ENCODE measurements at places on chromosomes 5 and 9.

- DNase-seq: no peak
Measured at GRCh38 chr5:139051392-139051791, 146.8 kb downstream of the SIL1 start.

DNA sequence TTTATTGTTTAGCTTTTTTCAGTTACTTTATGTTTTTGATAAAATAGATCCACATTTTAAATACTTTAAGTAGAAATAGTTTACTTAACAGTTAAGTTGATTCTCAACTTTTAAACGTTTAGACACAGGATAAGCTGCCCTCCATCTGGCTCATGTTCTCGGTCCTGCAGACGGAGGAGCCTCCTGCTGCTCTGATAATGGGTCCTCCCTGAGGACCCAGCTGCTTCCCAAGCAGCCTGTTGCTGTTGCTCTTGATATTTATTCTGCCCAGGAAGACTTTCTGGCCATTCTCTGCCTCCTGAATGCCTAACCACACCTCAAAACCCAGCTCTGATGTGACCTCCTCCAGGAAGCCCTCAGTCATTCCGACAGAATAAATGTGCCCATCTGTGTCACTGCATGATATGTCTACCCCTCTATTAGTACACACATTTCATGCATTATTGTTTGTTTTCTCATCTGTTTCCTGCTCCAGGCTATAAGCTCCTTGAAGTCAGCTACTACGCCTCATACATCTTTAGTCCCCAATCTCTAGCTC is 267.2 kb upstream of the MSX2 start:
- DNase-seq: no peak

DNA sequence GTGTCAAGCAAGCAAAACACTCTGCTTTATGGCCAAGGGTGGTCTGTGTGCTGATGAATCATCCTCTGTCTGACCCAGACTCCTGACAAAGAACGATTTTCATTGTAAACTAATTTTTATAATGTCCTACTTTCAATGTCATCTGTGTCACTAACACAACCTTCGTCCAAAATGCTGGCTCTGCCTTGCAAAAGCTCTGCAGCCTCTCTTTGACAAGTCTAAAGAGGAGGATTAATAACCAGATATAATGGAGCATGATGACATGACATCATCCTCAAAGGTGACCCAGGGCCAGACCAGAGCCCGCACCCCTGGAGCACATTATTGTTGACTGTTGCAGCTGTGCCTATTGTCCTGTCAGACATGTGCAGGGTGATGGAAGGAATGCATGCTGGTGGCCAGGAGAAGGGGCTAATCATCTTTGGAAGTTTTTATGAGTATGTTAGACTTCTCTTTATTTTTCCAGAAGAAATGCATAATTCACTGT is 589.4 kb downstream of the NR2F1-AS1 start:
- DNase-seq: no peak

DNA sequence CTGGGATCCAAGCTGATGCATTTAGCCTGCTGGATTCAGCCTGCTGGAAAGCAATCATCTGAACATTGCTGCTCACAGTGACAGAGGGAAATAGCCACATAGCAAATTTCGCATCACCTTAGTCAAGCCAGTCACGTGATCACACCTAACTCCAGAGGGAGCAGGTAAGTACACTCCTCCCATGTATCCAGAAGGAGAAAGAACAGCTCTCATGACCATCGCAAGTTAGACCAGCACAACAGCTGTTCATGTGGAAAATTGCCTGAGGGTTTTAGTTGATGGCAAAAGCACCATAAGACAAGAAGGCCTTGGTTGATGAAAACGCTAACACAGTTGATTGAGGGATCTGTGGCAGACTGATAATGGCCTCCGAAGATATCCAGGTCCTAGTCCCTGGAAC is 34.2 kb upstream of the MYO10 start:
- no peak for DNase-seq

GRCh38 chr5:58462623-58463230 is 2.8 kb upstream of the PLK2 start:
- no peak for DNase-seq

DNA sequence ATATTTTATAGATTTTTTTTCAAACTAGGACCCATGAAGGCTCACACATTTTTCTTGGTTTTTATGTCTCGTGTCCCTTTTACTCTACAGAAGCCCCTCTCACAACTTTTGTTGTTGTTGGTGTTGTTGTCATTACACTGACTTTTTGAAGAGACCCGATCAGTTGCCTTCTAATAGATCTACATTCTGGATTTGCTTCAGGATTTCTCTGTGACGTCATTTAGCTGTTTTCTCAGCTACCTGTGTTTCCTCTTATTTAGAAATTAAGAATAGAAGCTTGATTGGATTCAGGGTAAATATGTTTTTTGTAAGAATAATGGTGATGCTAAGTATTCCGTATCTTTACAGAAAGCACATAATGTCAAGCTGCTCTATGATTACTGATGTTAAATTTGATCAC is 213.3 kb upstream of the ZNF462 start:
- no peak for DNase-seq

GRCh38 chr5:51194671-51195070 is 188.6 kb upstream of the ISL1 start:
- DNase-seq: no peak

- DNase-seq: no peak
Measured at GRCh38 chr9:93303806-93304573, 120.1 kb downstream of the WNK2 start.

DNA sequence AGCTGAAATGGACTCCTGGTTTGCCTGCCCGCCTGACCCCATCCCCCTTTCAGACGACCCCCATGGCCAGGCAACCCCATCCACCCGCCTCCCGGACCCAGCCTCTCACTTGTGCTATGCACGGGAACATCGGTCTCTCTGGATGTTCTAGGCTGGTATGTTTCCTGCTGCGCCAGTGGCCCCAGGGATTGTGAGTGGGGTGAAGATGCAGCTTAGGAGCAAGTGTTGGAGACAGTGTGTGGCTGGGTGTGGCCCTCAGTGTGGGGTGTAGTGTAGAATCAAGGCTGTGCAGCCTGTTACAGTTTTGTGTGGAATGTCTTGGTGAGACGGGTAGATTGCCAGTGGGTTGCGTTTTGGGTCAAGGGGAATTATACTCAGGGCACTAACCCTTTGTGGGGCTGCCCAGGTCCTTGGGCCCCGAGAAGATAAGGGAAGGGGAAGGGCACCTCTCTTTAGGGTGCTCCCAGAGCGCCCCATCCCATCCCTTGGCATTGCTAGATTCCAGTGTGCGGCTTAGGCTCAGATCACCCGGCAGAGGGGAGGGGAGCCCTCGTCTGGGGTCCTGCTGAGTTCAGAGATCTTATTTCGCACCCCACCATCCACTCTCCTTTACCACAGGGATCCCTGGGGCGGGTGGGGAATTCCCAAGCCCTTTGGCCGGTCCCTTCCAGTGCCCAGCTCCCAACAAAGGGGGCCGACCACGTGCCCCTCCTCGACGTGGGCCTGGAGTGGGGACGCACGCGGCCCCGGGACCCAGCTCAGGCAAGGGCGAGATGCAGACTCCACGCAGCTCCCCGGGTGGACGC is 4.6 kb downstream of the IER5L start:
- no peak for DNase-seq

DNA sequence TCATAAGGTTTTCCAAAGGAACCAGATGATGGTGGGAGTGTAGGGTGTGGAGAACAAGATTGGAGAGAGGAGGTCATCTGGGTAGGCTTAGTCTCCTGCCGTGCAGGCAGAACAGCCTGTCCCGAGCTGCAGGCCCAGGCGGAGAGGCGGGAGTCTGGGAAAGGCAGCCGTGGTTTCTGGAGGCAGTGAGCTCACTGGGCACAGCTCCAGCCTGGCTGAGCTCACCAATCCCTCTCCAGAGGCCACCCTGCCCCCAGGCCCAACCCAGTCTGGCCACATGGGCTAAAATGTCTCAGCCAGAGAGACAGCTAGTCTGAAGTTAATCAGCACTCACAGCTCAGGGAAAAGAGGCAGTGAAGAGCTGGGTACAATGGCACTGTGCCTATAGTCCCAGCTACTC is 12.3 kb downstream of the P4HA2 start:
- no peak for DNase-seq

GRCh38 chr5:69152731-69153130 is 14.2 kb upstream of the CCNB1 start:
- DNase-seq: no peak

GRCh38 chr5:171635561-171636245 is 149.9 kb upstream of the SMIM23 start:
- no peak for DNase-seq

DNA sequence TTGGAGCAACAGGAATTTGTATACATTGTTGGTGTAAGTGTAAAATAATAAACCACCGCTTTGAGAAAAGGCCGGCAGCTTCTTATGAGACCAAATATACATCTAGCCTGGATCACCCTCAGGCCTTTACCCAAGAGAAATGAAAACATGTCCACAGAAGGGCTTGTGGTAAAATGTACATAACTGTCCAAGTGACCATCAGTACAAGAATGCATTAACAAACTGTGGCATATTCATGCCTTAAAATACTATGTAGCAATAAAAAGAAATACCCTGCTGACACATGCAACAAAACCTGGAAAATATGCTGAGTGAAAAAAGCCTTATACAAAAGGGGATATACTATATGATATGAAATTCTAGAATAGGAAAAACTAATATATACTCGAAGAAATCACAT is 311.9 kb upstream of the TRPC7 start:
- DNase-seq: no peak

DNA sequence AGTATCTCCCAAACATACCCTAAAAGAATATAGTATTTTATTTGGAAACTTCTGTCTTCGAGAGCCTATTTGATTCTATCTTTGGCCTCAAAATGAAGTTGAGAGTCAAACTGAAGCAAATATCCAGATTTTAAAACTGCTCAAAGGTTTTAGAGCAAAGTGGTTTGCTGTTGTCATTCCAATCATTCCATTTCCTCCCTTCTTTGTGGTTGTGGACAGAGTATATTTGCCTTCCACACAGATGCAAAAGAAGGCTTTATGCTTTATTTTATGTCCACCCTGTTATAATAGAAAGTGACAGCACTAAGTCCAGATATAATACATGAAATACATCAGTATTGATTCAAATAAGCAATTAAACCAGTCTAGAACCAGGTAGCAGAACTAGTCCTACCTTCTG is 12.4 kb downstream of the GZMK start:
- no peak for DNase-seq

DNA sequence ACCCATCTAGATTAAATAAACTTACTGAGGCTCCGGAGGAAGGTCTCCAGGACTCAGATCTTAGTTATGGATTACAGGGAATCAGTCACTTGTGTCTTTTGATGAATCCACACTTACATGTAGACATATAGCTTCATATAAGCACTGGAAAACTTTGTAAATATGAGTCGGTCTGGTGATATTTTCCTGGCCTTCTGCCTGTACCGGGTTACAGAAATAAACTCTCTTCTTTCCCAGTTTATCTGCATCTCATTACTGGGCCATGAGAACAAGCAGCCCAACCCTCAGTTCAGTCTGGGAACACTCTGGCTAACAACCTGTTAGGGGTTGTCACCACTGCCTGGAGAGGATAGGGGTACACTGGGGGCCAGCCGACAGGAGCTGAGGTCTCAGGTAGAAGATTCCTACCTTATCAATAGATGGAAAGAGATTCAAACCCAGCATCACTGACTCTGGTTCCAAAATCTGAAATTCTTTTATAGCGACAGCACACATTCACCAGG is 59.1 kb downstream of the THBS4 start:
- no peak for DNase-seq

DNA sequence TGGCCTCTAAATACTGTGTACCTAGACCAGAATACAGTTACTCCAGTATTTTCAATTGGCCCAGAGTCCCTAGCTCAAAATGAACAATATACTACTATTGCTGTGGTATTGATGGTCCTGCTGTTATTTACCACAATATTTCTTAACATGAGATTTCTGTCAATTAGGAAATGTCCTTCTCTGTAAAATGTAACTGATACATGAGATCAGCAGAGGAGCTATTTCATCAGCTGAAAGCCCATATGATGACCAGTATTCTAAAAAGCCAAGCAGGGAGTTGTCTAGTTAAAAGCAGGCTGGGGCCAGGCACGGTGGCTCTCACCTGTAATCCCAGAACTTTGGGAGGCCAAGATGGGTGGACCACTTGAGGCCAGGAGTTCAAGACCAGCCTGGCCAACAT is 187.7 kb upstream of the PTGER4 start:
- DNase-seq: no peak

DNA sequence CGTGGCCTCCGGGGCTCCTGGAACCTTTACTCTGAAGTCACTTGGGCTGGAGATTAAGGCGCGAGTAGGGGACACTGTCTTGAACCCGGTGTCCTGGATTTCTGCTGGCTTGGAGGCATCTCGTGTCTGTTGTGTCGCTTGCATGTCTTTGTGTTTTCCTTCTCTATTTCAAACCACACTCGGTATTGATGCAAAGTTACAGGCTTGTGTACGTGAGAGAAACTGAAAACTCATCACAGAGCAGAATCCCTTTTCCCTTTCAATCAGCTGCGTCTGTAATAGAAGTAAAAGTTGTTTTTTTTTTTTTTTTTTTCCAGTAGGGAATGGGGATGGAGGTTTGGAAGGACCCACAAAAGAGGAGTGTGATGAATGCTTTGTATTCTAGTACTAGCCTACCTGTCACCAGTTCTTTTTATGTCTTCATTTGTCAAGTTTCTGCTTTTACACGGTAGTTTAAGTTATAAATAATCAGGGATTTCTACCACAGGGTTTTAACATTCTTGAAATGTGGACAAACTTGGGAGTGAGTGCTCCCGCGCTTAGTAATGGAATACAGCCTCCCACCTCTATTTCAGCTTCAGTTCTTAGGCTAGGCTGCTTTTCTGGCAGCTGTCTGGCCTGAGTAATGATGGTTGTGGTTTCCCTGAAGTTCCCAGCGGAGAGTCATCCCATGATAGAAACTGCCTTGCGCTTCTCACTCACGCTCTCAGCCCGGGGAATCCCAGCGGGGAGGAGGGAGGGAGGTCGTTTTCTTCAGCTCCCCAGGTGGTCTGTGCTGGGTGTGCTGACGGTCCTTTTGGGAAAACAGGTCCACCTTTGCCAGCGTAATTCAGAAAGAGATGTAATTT is 763 bp downstream of the TJP2 start:
- DNase-seq: no peak

DNA sequence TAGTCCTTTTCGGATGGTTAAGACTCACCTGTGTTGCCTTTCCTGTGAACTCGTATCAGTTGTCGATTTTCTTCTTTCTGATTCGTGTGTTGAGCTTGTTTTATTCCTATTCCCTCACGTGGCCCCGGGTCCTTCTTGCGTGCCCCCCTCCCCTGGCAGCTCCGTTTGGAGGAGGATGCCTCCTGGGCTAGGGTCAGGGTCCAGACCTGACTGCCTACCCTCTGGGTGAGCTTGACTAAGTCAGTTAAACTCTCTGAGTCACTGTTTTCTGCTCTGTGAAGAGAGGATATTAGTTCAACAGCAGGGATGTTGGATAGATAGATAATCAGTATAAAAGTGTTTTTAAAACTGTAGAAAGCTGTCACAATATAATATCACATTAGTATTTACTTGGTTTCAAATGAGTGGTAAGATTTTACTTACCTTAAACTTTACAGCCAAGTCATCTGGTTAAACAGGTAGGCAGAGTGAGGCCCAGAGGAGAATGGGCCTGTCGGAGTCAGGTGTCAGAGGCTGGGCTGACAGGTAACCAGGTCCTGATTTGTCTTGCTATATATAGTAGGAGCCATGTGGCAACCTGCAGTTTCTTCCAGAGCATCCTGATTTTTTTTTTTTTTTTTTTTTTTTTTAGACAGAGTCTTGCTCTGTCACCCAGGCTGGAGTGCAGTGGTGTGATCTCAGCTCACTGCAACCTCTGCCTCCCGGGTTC is 24.2 kb downstream of the PPARGC1B start:
- no peak for DNase-seq

Measured in stimulated activated CD8-positive, alpha-beta memory T cell treated with anti-CD3 and anti-CD28 coated beads, Interleukin-4, amount 100 ng/mL, for 4 hours (primary cell).